Naive thymus-derived CD8-positive, alpha-beta T cell (primary cell): ENCODE measurements at places on chromosomes 2 and 18. TPM values are rescaled to one million over a fixed set of nuclear protein-coding genes. Genes with fewer than 3 reads are reported as not detected.

Gene GPR45
- not detected for total RNA-seq

GRCh38 chr2:152627351-152627957 is 89.8 kb downstream of the PRPF40A start:
- no peaks in the 10 kb centered on the region for H3K27me3 ChIP-seq
- H3K4me3 ChIP-seq, result no peak overlapping the region
- H3K36me3 ChIP-seq, result no peaks in the 10 kb centered on the region
- H3K27ac ChIP-seq, result no peak overlapping the region

DNA sequence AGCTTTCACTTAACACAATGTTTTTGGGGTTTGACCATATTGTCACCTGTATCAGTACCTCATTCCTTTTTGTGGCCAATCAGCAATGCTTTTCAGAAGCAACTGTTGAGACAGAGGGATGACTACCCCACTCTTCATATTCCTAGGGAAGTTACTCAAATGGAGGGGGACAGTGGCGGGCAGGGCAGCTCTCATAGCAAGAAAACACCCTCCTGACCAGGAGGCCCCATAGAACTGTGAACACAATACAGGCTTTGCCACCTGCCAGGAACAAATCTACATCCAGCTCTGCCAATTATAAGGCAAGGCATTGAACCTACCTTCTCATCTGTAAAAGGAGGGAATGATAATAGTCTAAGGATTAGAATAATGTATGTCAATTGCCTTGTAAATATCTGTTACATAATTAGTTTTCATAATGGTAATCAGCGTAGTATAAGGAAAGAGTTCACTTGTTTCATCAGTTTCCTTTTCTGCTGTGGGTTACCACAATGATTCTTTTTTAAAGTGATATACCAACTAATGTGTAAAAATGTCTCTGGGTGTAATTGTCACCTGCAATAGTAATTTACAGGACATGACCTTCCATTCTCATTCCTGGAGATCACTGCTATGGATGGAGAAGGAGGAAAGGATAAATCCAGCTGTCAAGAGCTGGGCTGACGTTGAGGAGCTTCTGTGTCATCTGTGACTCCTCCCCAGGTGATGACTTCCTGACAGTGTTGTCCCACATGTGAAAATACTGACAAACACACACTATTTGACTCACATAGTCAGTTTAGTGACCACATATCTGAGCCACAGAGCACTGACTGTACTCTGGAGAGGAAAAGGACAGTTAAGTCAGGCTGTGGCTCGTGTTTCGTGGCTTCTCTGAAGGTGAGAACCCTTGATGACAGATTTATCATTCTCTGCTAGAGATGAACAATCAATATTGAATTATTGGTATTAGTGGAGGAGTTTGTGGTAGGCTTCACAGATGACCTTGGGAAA is 13.5 kb downstream of the ALPK2 start:
- no peaks in the 10 kb centered on the region for H3K27me3 ChIP-seq
- peaks cover 52% of the 10 kb centered on the region for H3K4me1 ChIP-seq
- peak overlapping the region; percentile 95 for H3K27ac ChIP-seq
- no peaks in the 10 kb centered on the region for H3K36me3 ChIP-seq
- H3K4me3 ChIP-seq, result peak overlapping the region; percentile 76
- peak; percentile 27 for DNase-seq

DNA sequence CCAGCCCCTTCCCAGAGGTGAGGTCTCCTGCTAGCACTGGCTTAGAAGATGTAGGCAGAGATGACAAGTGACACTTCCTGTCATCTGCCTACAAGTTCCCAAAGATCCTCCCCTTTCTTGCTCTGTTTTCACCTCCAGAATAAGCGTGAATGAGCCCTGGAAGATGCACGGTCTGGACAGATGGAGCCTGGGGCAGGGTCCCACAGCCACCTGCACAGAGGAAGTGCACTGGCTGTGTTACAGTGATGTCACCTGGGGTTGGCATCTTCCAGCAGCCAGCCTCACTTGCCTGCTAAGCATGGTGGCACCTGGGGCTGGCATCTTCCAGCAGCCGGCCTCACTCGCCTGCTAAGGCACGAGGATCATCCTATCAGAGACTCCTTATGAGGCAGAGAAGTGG is 32.3 kb downstream of the TMEM18 start:
- H3K36me3 ChIP-seq, result no peaks in the 10 kb centered on the region
- no peaks in the 10 kb centered on the region for H3K4me1 ChIP-seq
- no peak overlapping the region for H3K4me3 ChIP-seq
- peaks cover 26% of the 10 kb centered on the region for H3K27me3 ChIP-seq
- H3K27ac ChIP-seq, result no peak overlapping the region

GRCh38 chr2:119323459-119323858 is 43.2 kb downstream of the C2orf76 start:
- no peak overlapping the region for H3K4me3 ChIP-seq
- H3K27ac ChIP-seq, result no peak overlapping the region
- no peaks in the 10 kb centered on the region for H3K4me1 ChIP-seq
- no peak for DNase-seq
- peaks cover 3% of the 10 kb centered on the region for H3K36me3 ChIP-seq

GRCh38 chr2:58407487-58407886 is 166.4 kb upstream of the FANCL start:
- H3K36me3 ChIP-seq, result no peaks in the 10 kb centered on the region
- no peak overlapping the region for H3K4me3 ChIP-seq
- no peak for DNase-seq
- H3K27me3 ChIP-seq, result peaks cover 6% of the 10 kb centered on the region
- H3K27ac ChIP-seq, result no peak overlapping the region
